MV-4-11 (cell line): ENCODE measurements at places on chromosomes 12 and 14.

GRCh38 chr14:20792556-20792955 lies 10.1 kb downstream of the RNASE1 start:
- DNase-seq, result no peak

- no peak for DNase-seq
Measured at GRCh38 chr12:59587710-59588109, 8.1 kb upstream of the SLC16A7 start.

- DNase-seq, result no peak
Measured at GRCh38 chr14:100131181-100131580, 28.3 kb downstream of the DEGS2 start.

DNA sequence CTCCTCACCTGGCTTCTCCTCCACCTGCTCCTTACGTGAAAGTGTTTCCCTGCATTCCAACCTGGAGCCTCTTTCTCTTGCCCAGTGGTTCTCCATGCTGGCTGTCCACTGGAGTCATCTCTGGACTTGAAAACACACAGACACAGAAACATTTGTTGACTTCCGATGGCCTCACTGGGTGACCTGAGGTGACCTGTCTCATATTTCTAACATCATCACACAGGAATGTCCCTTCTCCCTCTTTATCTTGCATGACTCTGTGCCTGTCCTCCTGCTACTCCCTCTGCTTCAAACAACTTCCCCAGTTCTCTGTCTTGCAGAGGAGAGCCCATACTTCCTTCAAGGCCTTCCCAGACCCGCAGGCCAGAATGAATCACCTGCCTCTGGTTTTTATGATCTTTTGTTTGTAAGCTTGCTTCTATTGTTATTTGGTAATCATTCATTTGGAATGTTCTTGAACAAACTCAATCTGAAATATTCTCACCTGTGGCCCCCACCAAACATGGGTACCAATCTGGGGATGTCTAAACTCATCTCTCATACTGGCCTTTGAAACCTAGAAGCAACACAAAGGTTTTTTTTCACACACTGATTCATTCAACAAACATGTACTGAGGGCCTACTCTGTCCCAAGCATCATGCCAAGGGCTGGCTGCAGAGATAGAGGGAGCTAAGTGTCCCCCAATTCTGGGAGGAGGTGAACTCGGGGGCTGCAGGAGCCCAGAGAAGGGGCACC lies 9.7 kb upstream of the RIN3 start:
- DNase-seq, result no peak

GRCh38 chr12:49923880-49924556 lies 20.3 kb upstream of the FAIM2 start:
- DNase-seq, result no peak

DNA sequence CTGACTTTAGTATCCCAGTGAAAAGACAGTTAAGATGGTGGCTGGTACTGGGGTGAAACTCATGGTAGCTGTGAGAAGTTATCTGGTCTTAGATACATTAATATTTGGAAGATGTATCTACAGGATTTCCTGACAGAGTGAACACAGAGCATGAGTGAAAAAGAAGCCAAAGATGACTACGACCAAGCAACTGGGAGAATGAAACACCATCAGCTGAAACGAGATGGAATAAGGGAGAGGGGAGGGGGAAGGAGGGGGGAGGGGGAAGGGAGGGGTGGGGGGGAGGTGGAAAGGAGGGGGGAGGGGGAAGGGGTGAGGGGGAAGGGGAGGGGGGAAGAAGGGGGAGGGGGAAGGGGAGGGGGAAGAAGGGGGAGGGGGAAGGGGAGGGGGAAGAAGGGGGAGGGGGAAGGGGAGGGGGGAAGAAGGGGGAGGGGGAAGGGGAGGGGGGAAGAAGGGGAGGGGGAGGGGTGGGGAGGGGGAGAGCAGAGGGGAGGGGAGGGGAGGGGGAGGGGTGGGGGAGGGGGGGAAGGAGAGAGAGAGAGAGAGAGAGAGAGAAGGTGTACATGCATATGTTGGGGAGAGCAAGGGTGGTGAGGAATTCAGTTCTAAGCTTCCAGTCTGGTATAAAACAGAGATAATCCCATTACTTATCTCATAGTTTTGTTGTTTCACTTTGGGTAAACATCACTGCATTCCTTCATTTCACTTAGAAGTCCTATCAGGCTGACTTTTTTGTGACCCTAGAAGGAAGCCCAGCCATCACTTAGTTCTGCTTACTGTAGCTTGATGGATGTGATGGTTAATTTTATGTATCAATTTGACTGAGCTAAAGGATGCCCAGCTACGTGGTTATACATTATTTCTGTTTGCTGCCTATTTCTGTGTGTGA lies 73.9 kb downstream of the SPPL3 start:
- no peak for DNase-seq

GRCh38 chr12:1660304-1661187 lies 30.3 kb upstream of the ADIPOR2 start:
- DNase-seq, result peak; percentile 21

DNA sequence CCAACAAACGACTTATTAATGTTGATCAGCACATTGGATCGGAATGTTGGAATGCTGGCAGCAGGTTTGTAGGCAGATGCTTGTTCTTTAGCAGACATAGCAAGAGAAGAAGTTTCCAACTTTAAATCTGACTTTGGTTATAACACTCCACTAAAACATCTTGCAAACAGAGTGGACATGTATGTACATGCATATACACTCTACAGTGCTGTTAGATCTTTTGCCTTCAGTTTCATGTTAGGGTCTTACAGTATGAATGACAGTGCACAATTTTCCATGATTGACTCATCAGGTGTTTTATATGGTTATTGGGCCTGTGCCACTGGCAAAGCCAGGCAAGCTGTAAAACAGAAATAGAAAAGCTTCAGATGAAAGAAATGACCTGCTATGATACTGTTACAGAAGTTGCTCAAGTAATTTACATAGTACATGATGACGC lies 14.3 kb upstream of the DHRS7 start:
- no peak for DNase-seq

DNA sequence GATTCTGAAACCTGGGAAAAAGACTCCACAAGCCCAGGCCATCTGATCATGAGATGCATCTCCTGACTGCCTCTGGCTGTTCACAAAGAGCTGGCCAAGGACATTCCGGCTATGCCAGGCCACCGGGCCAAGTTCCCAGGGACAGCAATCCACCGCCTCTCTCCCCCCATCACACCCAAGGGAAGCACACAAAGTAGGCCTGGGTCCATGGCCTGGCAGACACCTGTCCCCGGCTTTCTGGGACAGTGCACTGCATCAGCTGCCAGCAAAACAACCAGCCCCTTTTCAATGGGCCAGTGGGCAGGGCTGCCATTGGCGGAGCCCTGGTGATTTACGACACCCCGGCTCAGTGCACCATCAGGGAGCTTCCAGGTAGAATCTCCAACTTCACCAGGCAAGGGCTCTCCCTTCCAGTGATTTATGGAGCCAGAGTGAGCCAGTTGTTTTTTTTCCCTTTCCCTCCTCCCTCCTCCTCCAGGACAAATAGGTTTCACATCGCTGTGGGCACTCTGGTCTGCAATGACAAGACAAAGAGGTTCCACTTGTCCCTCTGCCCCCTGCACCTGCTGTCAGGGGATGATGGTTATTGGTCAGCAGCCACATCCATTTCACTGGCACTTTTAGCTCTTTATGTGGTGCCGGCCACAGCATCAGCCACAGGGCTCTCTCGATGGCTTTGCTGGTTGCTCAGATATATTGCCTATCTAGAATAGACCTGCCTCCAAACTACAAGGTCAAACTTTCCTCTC lies 149.6 kb downstream of the SLC38A6 start:
- no peak for DNase-seq

DNA sequence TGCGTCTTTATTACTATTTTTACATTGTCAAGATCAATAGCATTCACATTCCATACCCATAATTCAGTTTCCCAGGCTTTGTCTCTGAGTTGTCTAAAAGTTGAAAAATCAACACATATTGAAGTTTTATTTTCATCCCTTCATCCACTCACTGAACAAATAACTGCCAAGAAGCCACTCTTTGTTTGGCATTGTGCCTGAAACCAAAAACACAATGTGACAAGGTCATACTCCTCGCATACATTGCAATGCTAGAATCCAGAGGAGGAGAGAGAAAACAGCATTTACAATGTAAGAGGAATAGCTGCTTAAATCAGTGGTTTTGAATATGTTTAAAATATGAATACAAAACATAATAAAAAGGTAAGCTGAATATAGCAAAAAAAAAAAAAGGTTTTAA lies 71.8 kb downstream of the CCDC60 start:
- no peak for DNase-seq

DNA sequence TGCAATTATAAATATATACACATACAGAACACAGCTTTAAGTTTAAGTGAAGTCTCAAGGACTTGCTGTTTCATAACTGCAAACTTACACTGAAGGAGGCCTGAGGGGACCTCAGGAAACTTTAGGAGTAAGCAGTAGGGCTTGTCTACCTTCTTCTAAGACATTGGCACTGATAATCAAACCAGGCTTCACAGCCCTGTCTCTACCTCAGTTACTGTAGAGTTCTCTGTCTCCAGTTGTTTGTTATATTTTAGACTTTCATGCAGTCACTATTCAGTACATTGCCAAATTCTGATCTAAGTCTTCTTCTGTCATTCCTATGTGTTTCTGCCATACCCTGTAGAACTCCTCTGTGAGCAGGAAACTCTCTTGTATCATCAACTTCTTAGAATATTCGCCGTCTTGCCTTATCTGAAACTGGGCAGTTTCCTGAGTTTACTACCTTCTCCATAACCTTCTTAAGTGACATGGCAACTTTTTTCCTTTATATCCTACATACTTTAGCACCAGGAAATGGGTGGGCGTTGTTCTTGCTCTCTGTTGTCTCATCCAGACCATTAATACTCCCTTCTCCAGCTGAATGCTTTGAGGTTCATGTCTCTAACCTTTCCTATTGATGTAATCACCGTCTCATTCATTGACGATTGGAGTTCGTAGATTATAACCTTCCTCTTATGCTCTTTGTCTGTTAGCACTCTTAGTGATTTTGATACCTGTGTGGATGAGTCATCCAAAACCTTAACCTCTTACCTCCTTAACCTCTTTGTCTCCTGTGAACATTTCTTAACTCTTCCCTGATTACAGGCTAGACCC lies 11.4 kb downstream of the APAF1 start:
- DNase-seq, result no peak

DNA sequence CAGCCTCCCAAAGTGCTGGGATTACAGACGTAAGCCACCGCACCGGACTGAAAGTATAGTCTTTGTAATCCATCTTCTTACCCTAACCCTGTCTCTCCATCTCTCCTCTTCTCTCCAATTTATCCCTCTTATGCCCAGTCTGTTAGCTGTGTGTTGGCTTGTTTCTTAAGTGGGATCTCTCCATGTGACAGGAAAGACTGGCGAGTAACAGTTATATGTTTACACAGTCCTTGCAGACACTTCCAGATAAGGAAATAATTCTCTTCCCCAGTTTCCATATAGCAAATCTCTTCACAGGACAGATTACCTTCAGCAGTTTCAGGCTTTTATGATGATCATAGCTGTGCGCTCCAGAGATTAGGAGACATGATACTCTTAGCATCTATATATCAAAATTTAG lies 16.0 kb upstream of the DIP2B start:
- DNase-seq, result no peak

- DNase-seq, result no peak
Measured at GRCh38 chr12:25501549-25501948, 51.5 kb downstream of the LMNTD1 start.

DNA sequence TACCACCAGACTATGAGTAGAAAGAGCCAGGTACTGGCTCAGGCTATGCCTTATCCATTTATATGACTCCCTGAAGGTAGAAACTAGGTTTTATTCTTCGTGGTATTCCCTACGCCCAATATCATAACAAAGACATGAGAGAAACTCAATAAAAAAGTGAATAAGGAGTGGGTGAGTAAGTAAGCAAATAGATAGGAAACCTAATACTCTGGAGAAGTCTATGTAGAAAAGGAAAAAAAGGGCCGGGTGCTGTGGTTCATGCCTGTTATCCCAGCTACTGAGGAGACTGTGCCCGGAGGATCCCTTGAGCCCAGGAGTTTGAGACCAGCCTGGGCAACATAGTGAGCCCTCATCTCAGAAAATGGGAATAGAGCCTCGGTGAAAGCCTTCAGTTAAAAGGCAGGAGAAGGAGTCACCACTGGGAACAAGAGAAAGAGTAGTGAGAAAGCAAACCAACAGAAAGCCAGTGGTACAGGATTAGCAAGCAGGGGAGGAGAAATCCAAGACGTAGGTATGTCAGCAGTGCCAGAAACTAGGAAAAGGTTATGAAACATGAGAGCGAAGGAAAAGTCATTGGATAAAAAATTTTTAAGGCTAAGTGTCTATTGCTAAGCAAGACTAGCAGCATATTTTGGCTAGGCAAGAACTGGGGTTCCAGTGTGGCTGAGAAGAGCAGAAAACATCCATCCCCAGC lies 6.0 kb upstream of the OR6J1 start:
- no peak for DNase-seq

DNA sequence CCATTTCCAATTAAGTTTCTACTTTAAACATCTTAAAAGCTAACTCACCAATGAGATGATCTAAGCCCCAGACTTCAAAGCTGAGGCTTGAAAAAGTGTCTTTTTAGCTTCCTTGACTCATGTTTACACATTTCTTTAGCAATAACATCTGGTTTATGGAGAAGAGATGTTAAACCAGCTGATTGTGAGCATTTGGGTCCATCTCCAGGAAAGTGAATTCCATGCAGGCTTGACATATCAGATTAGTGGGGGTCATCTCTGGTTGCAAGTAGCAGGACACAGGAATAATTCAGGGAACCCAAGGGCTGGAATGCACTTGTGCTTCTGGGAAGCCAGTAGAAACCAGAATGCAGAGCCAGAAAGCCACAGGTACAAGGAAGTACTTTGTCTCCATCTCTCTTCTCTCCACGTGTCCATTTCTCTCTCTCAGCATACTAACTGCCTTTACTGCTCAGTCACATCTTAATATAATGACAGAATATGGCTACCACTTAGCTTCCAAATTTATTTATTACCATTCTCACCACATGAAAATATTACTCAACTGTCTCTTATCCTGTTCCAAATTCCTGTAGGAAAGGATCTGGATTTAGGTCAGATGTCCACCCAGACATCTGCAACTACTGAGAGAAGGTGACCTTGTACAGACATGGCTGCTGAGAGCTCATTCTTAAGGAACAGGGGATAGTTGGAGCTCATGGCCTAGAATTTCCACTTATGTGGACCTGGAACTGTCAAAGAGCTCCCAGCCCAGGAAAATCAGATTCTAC lies 104.4 kb downstream of the SCN8A start:
- DNase-seq, result no peak

DNA sequence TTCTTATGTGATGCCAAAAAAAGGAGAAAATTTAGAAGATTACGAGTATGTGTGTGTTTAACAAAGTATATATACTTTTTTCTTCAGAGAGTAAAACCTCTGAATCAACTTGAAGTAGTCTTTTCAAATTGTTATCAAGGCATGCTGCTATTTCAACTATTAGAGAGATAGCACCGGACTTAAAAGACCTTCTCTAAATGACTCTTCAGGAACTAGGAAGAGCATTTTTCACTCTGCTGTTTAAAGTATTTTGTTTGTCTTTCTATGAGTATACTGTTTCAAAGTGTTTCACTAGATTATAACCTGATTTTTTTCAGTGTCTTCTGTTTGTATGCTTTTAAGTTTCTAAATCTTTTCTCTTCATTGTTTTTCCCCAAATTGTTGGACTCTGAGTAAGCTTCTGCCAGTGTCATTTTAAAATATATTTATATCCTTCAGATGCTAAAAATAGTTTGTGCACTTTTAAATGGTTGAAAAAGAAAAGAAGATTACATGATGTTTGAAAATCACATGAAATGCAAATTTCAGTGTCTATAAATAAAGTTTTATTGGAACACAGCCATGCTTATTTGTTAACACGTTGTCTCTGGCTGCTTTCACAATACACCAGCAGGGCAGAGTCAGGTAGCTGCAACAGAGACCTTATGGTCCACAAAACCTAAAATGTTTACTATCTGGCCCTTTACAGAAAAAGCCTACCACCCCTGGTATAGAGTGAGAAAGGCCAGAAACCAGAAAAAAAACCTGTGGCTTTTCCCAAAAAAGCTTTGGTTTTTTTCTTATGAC lies 21.3 kb downstream of the CRADD start:
- DNase-seq, result no peak
